ENCODE measurements at places on chromosomes 6 and 20.

DNA sequence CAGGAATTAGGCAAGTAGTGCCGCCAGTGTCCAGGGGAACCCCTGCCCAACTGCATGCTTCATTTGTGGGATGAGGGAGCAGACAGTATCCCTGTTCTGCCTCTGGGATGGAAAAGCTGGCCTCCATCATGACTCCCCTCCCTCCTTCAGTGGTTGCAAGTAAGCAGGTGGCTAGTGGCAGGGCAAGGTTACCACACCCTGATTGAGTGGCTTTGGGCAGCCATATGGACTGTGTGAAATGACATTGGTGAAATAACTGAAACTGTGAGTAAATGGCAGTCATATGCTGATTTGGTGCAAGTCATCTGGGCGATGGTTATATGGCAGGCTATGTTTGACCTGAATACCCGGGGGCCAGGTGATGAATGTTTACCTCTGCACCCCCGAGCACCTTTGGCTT lies 33.0 kb downstream of the HDDC2 start:
- DNase-seq, result no peak

DNA sequence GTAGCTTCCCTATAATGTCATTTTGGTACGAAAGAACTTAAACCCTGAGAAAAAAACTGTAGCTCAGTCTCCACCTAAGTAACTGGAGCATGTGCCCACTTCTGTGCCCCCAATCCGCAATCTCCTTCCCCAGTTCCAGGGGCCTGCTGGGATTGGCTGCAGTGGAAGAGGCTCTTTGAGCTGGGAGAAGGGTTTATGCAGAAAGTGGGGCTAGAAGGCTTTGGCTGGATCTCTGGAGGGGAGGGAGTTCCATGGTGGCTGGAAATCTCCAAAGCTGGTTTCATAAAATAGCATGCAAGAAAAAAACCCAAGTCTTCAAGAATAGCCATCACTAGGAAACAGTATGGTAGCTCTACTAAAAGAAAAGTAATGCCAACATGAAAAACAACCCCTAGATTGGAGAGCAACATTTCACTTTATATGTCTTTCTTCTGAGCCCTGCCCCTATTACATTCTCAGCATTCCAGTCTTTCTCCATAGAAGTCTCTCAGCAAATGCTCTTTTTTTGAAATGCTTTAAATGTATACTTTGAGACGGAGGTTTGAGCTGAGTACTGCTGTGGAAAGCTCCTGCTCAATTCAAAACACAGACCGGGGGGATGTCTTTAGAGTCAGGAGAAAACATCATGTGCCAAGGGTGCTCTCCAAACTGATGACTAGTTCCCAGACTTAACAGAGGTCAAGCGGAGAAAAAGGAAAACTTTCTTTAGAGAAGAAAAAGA lies 36.0 kb upstream of the FOXO3 start:
- DNase-seq, result no peak

- no peak for DNase-seq
These were observed 569.7 kb upstream of the MARCKS start for GRCh38 chr6:113287396-113287795.

DNA sequence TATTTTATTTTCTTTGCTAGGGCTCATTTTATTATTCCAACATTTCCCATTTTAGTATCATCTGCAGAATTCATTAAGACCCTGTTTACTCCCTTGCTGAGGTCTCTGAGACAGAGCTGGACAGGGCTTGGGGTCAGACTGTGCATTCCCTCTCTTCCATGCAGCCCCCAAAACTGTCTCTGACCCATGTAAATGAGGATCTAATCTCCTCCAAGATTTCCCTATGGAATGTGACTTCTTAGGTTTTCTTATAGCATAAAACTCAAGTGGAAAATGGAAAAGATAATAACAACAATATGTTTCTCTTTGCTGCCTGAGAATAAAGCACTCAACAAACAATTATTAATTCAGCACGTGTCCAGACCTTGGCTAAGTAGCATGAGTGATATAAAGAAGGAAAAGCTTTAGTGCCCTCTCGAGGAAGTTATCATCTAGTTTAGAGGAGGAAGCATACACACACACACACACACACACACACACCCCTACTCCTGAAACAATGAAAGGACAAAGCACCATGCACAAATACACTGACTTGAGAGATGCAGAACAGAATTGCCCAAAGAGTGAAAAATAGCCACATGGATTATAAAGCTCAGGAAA lies 815.5 kb downstream of the BCKDHB start:
- no peak for DNase-seq

DNA sequence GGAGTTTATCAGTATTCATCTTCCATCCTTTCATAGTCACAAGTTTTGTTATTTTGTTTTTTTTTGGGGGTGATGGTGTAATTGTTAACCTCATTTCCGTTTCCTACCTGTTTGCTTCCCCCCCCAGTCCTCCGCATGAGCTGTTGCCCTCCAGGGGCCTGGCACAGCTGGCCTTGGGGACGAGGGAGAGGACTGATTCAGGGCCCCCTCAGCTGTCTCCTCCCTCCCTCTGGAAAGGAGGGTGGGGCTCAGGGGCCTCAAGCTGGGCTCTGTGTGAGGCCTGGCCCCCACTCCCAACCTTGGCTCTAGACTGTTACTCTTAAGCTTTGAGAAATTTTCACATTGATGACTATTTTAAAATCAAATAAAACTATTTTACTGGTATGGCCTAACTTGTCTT lies 4.0 kb downstream of the LRRC73 start:
- DNase-seq, result no peak

DNA sequence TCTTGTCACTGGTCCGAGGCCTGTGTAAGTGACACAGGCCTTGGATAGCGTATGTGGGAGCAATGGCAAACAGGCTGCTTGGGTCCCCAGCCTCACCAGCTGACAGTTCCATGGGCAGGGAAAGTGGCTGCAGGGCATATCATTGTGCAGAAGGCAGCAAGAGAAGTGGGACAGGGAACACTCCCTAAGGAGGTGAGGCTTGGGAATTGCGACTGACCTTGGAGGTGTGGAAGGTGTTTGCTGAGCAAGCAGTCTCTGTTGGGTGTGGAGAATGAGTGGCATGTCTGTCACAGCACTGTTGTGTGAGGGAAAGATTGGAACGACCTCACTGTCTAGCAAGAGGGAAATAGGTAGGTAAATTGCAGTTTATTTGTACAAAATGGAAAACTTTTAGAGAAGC lies 16.8 kb downstream of the POFUT1 start:
- no peak for DNase-seq
